ENCODE measurements at places on chromosomes 5 and 9.

- DNase-seq, result peak; percentile 80
Observed at GRCh38 chr9:33225319-33226147, 14.4 kb upstream of the SPINK4 start.

DNA sequence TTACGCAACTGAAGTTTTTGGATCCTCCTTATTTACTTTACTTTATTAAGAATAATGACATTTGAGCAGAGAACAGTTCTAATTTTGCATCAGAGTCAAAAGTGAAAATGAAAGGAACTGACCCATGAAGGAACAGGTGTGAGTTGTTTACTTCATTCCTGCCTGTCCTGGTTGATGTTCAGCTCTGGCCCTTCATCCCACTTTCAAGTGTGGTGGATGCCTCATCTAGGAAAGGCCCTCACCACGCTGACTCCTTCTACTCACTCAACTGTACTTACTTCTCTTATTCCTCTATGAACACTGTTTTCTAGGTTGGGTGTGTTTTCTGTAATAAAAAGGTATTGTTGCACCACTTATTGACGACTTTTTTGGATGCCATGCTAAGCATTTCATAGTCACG, 61.8 kb upstream of the PLEKHG4B start:
- DNase-seq, result no peak

- DNase-seq, result no peak
Observed at GRCh38 chr9:130206579-130206978, 34.4 kb downstream of the NCS1 start.

DNA sequence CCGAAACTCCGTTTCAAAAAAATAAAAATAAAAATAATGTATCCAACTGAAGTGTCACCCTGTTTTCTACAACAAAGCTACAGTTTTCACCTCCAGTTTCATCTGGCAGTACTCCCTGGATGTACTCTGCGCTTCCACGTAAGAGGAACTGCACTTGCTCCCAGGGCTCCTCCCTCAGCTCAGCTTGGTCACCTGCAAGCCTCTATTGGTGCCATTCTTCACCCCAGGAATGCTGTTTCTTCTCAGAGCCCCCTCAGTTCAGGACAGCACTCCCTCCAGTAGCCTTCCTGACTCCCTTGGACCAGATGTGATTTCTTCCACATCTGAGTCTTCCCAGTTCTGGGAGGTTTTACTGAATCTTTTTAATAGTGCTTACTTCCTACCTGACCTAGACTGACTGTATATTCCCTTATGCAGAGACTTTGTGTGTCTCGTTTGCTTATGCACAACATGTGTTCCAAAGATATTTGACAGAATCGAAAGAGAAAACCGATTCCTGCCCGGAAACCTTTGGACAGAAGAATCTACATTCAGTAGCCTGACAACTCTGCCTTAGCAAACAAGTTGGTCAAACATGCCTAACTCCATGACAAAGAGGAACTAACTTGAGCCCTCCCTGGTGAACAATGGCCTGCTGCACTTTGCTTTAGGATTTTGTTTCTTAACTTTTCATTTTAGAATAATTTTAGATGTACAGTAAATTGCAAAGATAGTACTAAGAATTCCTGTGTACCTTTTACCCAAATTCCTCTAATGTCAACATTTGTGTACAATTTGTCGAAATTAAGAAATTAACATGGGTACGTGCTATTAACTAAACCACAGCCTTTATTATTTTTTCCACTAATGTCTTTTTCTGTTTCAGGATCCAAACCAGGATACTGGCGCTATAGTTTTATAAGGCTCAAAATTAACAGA, 814 bp downstream of the CCDC125 start:
- no peak for DNase-seq

- DNase-seq, result no peak
Observed at GRCh38 chr5:151555760-151556576, 35.2 kb downstream of the FAT2 start.

DNA sequence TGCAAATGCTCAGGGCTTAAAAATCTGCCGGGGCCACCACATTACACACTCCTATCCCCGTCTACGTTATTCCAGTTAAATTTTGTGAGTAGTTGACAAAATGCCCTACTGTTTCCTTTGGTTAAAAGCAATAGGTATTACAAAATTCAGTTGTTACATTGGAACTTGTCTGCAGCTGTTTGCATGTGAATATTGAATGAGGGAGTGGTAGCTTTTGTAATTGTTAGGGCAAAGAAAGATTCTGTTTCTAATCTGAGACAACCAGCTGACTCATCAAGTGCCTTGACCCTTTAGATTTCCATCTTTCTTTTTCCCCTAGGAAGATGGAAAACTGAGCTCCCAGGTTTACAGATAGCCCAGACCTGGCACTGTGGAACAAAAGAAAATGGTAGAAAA, 30.2 kb downstream of the MAML1 start:
- DNase-seq, result no peak

GRCh38 chr9:93085676-93086075, 10.3 kb upstream of the CARD19 start:
- DNase-seq, result peak; percentile 0

DNA sequence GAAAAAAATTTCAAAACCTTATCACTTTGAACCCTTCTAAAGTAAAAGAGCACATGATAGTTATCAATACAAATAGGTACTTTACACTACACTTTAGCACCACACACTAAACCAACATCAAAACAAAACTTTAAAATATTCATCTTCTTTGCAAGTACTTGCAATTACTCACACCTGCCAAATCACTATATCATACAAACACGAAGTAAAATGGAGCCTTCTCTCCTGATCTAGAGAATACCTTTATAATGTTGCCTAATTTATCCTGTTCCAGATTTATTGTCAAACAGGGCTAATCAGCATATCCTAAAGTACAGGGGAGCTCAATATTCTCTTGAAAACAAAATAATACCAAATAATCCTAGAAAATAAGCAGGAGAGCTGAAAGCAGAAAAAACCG, 3.0 kb downstream of the RNF145 start:
- no peak for DNase-seq

DNA sequence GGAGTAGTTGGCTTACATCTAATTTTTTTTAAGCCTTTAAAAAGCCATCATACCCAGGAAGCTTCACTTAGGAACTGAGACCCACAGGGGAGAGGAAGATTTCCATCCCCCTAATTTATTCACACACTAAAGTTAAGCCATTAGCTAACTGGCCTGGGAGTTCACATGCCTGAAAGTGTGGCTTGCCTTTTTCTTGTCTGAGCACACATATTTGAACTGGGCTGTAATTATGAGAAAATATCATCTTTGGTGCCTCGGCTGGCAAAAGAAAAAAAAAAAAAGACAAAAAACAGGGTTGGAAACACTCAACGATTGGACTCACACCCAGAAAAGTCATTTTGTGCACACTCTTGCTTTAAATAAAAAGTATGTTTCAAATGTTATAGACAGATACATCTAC, 847.3 kb downstream of the MAT2B start:
- no peak for DNase-seq

DNA sequence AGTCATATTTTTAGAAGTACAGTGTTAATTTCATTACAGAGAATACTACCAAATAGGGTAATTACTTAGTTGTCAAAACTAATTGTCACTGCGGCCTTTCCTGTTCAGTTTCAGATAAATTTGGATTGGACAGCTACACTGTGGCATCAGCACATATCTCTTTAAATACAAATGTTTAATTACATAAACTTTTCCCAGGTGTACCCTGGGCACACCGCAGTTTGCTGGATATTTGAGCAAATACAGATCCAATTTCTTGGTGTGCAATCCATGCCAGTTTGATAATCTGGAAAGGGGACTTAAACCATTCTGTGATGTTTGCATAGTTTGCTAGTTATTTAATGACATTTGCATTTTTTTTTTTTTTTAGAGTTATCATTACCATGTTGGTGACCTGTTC, 10.8 kb downstream of the ATP6V0E1 start:
- DNase-seq, result no peak

GRCh38 chr9:16825331-16825725, 45.1 kb downstream of the BNC2 start:
- no peak for DNase-seq

DNA sequence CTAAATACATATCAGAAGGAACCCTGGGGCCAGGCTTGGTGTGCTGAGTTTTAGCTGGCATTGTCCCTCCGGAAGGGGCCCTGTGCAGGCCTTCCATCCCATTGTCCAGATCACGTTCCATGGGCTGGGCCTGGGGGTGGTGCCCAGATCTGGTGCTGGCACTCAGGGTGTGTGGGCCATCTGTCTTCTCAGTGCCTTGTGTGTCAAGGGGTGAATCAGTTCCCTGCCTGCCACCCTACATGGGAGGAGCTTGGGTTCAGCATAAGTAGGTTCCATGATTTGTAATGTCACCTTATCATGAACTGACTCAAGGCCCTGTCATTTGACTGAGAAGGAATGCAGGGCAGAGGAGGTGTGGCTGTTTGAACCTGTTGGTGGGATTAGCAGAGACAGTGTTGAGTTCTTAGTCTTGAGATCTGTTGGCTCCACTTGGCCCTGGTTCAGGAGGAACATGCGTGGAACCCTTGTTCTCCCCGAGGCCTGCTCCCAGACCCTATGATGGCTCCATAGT, 176.8 kb downstream of the MACROH2A1 start:
- DNase-seq, result peak; percentile 12

GRCh38 chr5:98106116-98107031, 667.1 kb upstream of the RGMB start:
- DNase-seq, result no peak

DNA sequence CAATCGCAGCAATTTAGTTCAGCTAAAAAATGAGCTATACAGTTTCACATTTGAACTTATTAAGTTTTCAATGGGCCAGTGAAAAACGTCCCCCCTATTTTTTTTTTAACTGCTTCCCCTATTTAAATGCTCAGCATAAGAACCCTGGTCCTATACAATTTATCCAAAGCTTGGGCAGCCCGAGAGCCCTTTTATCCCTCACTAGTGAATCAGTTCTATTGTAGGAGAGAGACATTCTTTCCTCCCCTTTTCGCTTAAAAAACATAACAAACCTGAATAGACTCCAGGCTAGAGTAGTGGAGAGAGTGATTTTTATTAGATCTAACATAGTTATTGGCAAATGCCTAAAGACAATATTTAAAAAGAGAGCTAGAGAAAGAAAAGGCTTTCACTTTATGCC, 1.4 kb downstream of the LIX1 start:
- DNase-seq, result no peak

- DNase-seq, result no peak
Observed at GRCh38 chr5:154384480-154385235, 61.1 kb upstream of the SAP30L start.

- no peak for DNase-seq
Observed at GRCh38 chr5:126692971-126693370, 84.0 kb upstream of the LMNB1 start.

GRCh38 chr5:10600626-10601245, 36.9 kb downstream of the ANKRD33B start:
- peak; percentile 49 for DNase-seq

DNA sequence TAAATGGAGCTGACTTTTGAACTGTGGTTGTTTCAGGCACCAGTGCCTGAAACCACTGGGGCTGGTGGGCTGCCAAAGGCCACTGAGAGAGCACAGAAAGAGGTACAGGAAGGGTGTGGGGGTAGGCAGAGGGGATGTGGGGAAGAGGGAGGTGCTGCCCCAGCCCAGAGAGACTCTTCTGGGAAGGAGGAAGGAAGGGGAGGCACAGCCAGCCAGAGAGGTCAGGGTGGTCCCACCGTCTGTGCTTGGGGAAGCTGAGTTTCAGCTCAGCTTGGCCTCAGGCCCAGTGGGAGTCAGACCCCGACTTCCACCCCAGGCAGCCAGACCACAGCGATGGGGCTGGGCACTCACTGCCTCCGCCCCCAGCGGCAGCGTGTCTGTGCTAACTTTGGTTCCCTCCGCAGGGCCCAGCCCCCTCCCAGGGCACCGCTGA, 8.6 kb upstream of the PHYKPL start:
- DNase-seq, result no peak

DNA sequence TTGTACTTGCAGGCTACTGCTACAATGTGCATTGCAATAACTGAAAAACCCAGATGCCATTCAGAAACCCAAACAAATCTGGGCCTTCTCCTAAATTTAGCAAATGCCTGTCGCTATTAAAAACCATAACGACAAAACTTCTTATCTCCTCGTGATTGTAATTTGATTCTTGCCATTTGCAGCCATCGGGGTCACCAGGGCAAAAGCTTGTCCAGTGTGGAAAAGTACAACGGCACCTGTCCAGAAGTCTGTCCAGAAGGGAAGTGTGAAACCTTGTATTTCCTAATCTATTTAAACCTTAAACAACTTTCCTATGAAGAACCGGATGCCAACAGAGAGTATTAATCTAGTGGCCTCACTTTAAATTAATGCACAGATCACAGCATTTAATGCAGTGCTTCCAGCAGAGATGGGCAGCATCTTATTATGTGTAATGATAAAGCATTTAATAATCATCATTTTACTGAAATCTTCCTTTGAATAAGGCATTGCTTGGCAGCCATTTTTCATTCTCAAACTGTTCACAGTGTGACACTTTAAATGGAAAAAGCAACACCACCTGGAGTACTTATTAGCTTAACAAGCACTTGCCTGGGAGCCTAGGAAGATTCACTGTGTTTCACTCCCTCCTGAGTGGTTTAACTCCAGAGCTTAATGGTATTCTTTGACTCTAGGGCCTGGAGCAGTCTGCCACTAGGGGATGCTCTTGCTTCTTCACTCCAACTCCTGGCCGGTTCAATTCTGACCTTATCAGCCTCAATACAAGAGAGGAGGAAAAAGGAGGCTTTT, 4.9 kb upstream of the C7 start:
- DNase-seq, result peak; percentile 51

DNA sequence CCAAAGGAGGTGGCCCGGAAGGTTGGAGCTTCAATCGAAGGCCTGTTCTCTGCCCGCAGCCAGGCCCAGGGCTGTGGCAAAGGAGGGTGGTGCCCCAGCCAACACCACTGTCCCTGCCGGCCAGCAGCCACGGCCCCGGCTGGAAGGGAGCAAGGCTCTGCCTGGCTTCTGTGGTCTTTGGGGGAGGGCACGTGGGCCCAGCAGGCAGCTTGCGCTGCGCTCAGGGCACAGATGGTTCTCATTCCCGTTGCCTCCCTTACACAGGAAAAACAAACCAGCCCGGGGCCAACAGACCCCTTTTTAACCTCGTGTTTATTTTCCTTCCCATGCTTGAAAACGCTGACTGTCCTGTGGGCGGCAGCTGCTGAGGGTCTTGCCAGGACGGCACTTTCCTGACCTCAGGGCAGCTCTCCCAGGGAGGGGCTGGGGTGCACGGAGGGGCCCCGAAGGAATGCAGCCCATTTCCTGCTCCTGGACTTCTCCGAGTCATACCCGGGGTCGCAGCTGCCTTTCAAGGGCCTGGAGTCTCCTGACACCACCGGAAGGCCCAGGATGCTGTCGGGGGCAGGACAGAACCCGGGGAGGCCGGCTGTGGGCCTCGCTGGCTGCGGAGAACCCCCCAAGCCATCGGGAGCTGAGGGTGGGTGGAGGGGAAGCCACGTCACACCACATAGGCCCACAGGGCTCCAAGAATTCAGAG, 1.1 kb upstream of the GPSM1 start:
- DNase-seq, result no peak

DNA sequence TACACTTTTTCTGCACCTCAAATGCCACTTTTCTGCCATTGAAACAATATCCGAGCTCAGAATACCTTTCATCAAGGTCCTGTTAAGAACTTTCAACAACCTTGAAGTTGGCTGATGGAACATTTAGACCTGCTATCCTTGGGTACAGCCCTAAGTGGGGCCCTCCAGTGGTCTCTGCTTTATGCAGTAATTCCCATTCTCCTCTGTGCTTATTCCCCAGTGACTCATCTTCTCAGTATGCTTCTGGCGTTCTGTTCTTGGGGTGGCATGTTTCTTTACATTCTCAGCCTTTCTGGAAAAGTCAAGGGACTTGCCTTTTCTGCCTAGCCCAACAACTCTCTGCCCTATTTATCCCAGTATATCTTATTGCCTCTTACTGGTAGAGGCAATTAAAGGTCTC, 7.1 kb downstream of the ANP32B start:
- no peak for DNase-seq
